ENCODE measurements at places on chromosomes 1 and 21.

DNA sequence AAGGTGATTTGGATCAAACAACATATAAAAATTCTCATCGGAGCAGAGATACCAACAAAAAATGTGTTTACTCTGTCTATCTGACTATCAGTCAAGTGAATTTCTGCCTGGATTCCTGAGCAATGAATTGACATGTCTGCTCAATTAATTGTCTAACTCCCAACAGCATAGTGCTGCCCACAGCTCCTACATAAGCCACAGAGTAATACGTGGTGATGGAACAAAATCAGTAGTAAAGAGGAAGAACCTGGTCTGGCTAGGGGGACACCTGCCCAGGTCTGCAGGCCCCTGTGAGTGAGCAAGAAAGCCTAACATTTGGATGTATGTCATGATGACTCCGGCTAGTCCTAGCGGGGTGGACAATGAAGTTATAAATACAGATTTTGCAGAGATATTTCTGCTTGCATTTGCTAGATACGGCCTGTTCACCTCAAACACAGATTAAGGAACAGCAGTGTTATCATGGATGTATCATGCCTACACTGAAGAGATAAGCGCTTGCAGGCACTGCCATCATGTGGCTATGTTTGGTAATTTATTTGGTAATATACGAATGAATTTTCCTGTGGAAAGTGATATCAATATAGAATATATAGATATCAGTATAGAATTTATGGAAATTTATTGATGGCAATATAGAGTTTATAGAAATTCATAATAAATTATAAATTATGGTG is 69.6 kb upstream of the LRRC8B start:
- peak; percentile 50 for DNase-seq

DNA sequence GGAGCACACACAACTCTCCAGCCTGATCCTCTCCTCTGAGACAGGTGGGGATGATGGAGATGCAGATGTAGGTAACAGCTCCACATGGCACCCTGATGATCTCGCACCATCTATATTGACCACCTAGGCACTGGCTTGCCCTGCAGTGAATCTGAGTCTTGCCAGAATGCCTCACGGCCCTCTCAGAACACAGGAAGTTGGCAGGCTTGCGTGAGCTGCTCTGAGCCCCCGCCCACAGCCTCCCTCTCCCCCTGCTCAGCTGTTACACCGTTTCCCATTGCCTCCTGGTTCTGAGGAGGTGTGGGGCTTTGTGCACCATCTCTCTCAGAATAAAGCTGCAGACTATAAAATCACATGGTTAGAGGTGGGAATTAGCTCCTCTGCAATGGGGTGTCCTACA is 48.0 kb downstream of the URB2 start:
- DNase-seq, result no peak

GRCh38 chr1:93844262-93845045 is 34.6 kb downstream of the DNTTIP2 start:
- peak; percentile 48 for DNase-seq

- no peak for DNase-seq
Observed at GRCh38 chr1:151579436-151580225, 32.2 kb upstream of the SNX27 start.

- DNase-seq, result no peak
Observed at GRCh38 chr21:36710729-36711048, 11.8 kb downstream of the SIM2 start.

- no peak for DNase-seq
Observed at GRCh38 chr1:8094481-8095241, 68.6 kb upstream of the ERRFI1 start.

DNA sequence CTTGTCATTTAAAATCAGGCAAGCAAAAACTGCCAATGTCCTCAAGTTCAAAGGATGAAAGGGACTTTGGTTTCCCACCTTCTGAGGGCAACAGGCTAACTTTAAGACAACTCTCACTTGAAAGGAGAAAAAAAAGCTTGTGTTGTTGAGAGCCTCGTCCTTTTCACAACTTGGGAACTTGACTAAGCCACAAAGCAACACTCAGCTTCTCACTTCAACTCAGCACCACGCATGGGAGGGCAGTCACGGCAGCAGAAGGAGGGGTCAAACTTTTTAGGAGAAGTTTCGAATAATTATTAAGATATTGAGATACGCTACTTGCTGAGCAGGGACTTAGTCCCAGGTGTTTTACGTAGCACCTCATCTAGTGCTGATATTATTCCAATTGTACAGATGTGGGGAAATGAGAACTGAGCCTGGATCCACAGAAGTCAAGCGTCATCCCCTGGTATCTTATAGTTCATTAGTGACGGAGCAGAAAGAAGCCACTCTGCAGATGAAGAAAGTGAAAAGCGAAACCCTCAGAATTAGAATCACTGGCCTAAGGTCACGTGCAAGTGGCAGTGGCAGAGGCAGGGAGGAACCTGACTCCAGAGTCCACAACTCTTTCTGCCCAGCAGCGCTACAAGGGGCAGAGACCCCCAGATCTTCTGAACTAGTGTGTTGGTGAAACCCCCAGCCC is 83.6 kb downstream of the JAK1 start:
- no peak for DNase-seq

- no peak for DNase-seq
Observed at GRCh38 chr1:18859560-18859959, at the start of gene TAS1R2. TAS1R2 (minus strand) TSS chr1:18859660; CDS start chr1:18859660, 0 bp downstream.

- DNase-seq, result no peak
Observed at GRCh38 chr1:110390692-110391245, at the start of gene SLC16A4. SLC16A4 (minus strand) TSS chr1:110391026; CDS start chr1:110389323, 1,703 bp downstream.

GRCh38 chr1:62356257-62356835 is 37.1 kb upstream of the KANK4 start:
- DNase-seq, result no peak

DNA sequence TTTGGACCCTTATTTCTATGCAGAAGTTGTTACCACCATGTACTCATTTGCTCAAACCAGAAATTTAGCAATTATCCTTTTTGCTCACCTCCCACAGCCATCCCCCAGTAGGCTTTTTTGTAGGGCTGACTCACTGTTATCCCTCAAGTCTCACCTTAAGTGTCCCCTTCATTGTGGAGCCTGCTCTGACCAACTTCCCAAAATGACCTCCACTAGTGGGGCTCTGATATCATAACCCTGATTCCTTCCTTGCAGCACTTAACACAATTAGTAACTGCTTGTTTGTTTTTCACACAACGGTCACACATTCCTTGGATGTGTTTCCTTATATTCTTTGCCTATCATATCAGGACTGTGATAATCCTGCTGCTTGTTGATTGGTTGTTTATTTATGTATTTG is 76.7 kb downstream of the PATJ start:
- DNase-seq, result no peak

DNA sequence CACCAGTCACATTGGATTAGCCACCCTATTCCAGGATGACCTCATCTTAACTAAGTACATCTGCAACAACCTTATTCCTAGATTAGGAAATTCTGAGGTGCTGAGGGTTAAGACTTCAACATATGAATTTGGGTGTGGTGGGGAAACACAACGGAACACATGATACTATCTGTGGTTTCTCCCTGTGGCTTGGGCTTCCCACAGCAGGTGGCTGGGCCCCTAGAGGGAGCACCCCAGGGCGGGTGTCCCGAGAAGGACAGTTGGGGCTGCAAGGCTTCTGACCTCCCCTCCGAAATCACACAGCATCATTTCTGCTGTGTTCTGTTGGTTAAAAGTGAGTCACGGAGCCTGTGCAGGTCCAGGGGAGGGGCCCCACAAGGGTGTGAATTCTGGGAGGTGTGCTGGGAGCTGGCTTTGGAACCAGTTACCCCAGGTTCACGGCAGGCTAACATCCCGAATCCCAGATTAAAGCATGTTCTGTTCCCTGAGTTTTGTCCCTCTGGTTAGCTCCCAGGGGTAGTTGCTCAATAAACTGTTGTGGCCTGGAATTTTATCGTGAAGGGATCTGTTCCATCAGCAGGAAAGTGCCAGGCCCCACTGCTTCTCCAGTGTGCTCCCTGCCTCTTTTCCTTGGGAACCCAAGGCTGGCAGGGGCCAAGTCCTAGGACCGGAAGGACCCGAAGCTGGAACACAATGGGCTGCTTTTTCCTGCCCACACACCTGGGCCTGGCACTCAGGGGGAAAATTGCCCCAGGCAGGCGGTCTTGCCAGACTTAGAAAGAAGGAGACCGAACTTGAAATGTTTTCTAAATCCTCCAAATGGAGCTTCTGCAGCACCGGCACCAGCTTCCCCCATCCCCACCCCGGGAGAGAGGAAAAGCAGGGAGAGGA is 154.0 kb upstream of the WNT4 start:
- no peak for DNase-seq
